Chondrocyte (in vitro differentiated cells): ENCODE measurements at places on chromosomes 5 and 9. TPM values are rescaled to one million over a fixed set of nuclear protein-coding genes. Genes with fewer than 3 reads are reported as not detected.
A peak's percentile ranks its signal among the peaks of the same experiment; 100 is the strongest.

DNA sequence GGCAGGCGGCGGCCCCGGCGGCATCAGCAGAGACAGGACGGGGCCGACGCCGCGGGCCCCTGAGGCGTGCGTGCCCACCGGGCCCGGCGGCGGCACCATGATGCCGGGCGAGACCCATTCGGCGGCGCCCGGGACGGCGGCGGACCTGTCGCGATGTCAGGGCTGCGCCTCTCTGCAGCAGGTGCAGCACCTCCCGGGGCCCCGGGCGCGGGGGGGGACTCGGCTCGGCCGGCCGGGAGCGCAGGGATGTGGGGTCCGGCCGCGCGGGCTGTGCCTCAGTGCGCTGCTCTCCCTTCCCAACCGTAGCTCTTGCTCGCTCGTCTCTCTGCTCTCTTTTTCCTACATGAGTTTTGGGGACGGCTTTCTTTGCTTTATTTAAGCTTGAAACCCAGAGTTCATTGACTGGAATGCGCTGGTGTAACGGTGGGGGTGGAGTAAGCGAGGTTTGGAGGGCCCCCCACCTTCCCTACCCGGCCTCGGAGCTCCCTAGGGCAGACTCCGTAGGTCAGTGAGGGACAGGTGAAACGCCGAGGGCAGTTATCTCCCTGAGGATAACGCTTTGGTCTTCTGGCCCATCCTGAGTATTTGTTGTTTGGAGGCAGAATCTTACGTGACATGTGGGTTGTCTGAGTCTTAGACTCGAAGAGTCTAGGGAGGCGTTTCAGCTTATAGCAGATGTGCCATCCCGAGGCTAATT is 490 bp downstream of the ICE1 start:
- DNase-seq = no peak

DNA sequence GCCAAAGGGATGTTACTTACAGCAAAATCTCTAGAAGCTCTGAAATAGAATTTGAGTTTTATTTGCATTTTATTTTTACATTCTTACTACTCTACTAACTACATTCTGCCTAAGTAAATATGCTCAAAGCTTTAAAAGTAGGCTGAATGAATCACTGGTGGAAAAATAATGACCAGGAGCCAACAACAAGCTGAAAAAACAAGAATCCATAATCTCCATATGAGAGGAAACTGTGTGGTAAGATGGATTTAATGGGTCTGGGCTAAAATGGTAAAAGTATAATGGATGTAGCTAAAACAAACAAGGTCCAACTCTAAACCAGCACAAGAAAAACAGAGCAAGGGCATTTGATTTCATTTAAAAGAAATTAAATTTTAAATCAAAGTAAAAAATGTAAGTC is 525.8 kb upstream of the FTMT start:
- DNase-seq = no peak

GRCh38 chr5:108078345-108078744 is 303.6 kb downstream of the FBXL17 start:
- DNase-seq = no peak

GRCh38 chr9:126373241-126373640 is 46.6 kb downstream of the MVB12B start:
- no peak for DNase-seq

- no peak for DNase-seq
These were observed 44.7 kb downstream of the ARHGEF28 start for GRCh38 chr5:73670731-73671130.

- no peak for DNase-seq
These were observed 138.1 kb upstream of the PCA3 start for GRCh38 chr9:76626141-76626540.

DNA sequence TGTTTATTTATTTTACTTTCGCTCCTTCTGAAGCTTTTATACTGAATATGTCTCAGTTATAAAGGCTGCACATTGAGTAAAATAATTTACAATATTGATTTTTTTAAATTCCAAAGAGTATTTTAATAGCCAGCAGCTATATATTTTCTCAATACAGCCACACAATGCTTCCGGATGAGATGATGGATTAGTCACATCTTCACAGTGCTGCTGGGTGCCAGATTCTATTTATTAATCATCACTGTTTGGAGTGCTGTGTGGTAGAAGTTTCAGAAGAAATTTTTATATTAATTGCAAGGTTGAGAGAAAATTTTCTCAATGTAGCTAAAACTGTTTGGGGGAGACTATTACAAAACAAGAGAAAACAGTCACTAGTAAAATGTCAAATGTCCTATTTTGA is 989.8 kb downstream of the TLE4 start:
- DNase-seq = no peak

The NUTM2G gene
- total RNA-seq = 0.10 to 0.15 TPM in 2 of 3 replicates, not detected in the other

DNA sequence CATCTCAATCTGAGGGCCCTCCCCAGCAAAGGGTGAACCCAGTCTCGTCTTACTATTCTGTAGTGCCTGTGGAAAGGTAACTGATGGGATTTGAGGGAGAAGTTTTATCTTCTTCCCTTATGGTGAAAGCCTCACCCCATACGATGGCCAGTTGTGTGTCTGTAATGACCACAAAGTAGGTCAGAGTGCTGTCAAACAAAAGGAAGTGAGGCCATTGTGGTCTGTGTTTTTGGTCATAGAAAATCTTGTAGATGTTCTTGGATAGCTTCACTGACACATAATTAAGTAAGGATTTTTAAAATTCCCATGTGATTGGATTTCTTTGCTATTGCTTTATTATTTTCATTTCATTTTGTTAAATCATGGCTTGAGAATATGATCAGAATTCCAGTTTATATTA is 505.1 kb upstream of the KLF4 start:
- DNase-seq = no peak

The PCDHA12 gene
- total RNA-seq = 15.9 to 23.6 TPM (median 23.0 TPM) in 3 replicates

The TMEM8B gene
- total RNA-seq = 17.4 to 18.2 TPM (median 18.1 TPM) in 3 replicates

- DNase-seq = no peak
These were observed 45.2 kb upstream of the RAD23B start for GRCh38 chr9:107237873-107238272.

GRCh38 chr5:123450640-123451039 is 27.4 kb upstream of the CEP120 start:
- DNase-seq = no peak

GRCh38 chr9:75360252-75360651 is 271.9 kb downstream of the OSTF1 start:
- DNase-seq = no peak

- no peak for DNase-seq
These were observed 328.8 kb downstream of the GADD45G start for GRCh38 chr9:89933578-89933977.

The ENC1 gene
- total RNA-seq = 37.4 to 53.6 TPM (median 51.1 TPM) in 3 replicates

DNA sequence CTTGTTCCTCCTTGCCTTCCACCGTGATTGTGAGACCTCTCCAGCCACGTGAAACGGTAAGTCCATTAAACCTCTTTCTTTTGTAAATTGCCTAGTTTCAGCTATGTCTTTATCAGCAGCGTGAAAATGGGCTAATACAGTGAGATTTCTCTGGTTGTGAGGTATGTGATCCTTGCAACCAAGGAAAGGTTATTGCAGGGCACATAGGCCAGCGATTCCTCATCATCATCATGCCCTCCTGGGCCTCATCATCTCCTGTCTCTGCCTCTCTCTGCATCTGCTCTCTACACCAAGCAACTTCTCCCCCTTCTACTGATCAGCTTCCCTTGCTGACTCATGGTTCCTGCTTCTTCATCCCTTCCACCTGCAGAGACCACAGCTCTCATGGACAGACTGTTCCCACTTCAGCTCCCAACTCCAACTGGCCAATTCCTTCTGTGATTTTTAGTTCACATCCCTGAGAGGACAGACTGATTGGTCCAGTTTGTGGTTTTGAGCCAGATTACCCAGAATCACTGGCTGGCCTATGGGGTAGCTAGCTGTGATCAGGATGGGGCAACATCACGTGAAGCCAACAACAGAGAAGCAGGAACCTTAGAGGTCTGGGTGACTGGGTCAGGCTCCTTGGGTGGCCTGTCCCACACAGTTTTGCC is 53.1 kb downstream of the LIX1 start:
- no peak for DNase-seq

DNA sequence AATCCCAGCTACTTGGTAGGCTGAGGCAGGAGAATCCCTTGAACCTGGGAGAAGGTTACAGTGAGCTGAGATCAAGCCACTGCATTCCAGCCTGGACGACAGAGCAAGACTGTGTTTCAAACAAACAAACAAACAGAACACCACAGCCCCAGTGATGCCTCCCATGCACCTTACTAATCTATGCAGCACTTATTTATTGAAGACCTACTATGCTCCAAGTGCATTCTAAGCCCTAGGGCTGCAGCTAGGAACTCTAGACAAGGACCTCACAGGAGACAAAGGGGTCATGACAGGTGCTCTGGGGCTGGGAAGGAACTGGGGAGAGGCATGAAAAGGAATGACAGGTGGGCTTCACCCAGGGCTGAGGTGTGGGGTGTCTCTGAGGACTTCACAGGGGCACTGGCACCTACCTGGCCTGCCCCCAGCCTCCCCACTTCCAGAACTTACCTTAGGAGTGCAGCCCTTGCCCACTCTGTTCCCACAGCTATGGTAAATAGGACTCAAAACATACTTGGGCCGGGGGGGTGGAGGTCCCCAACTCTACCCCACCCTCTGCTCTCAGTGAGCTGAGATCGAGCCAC is 69.4 kb downstream of the C9orf50 start:
- DNase-seq = peak; percentile 52

DNA sequence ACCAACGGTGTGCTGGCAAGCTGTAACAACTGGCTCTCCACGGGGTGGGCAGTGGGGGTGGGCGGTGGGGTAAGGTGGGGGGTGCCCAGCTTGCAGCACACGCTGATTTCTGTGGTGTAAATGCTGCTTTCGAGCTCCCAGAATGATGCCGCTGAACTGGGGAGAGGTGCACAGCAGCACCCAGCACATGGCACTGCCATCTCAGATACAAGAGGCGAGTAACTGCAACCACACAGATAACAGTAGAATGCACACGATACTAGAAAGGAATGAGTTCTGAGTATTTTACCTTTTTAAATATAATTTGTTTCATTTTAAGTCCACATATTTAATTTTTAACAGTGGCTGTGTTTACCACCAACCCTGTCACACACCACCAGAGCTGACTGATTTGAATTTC is 87.9 kb downstream of the SEMA4D start:
- DNase-seq = no peak

DNA sequence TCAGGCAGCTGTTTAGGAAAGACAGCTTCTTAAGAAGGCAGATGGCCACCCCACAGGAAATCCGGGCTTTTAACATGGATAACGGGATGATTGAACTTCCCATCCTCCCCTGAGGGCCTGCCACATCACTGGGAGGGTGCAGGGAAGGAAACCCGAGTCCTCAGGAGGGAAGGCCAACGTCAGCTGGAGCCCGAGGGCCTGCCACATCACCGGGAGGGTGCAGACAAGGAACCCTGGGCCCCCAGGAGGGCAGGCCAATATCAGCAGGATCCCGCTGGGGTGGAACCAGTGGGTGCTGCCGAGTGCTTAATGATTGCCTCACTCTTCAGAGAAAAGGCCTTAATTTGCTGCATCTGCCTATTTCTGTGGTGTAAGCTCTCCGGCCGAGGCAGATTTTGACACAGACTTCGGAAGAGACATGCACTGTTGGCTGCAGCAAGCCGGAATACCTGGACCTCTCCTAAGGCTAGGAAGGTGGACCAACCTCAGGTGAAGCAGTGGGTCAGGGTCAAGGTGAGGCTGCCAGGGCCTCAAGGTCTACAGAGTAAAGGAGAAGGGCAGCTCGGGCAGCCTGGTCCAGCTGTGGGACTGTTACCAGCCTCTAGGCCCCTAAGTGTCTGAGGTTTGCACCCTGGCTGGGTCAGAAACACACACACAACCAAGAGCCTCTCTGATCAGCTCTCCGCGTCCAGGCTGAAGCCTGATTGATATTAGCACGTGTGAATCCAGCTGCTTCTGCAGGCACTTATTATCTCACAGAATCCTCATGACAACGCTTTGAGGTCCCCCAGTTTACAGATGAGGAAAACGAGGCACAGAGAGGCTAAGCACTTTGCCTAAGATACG is 14.8 kb upstream of the COL5A1 start:
- peak; percentile 52 for DNase-seq

DNA sequence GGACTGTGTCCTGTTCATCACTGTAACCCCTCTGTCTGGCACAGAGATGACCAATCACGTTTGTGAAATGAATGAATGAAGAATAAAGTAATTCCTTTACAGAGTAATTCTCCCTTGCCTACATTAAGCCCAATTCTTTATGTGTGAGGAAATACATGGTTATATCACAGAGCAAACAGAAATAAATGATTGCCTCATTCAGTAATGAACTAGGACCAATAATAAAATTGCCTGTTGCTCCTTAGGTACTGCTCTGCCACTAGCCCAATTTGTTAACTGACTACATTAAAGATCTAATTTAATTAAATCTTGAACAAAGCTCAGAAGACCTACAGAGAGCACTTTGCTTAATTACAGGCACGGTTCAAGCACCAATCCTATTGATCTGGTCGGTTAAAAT is 121.8 kb downstream of the DCP2 start:
- no peak for DNase-seq

- no peak for DNase-seq
These were observed 8.6 kb upstream of the ZDHHC12 start for GRCh38 chr9:128732576-128732975.

DNA sequence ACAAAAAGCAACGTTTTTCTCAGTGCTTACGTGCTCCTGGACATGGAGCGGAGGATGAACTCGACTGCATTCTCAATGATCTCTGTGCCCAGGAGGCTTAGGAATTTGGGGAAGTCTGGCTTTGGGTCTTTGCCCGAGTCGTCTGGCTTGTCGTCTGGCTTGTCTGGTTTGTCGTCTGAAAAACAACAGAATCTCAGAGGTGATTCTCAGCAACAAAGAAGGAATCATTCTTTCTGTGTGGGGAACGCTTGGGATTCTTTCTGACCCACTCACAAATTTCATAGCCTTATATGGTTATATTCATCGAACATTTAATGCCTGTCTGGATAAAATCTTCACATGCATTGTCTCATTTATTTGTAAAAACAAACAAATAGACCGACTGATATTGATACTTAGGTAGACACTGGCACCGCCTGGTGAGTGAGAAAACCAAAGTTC is 4.7 kb downstream of the C5orf46 start:
- no peak for DNase-seq

DNA sequence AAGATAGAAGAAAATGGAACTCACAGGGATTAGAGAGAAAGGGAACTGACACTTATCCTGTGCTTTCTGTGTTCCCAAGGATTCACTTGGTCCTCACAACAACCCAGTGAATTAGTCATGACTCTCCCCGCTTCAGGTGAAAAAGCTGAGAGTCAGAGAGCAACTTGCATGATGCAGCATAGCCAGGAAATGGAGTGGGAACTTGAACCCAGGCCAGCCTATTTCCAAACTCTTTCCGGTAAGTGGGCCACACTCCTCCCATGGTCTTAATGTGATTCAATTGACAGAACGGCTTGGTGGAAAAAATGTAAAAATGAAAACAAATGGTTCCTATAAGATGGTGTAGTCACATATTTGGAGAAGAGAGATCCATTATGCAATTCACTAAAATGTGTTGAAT is 45.9 kb upstream of the CEMIP2 start:
- no peak for DNase-seq

The CDX1 gene
- 0.44 to 0.57 TPM in 2 of 3 replicates, not detected in the other for total RNA-seq

GRCh38 chr9:19416143-19416542 is 7.3 kb downstream of the ACER2 start:
- no peak for DNase-seq
